ENCODE measurements at places on chromosomes 1 and 21.
A peak's percentile ranks its signal among the peaks of the same experiment; 100 is the strongest.

- DNase-seq: no peak
These were observed 22.3 kb upstream of the SNRPE start for GRCh38 chr1:203839081-203839480.

GRCh38 chr1:229879746-229880145 is 187.3 kb upstream of the GALNT2 start:
- no peak for DNase-seq

DNA sequence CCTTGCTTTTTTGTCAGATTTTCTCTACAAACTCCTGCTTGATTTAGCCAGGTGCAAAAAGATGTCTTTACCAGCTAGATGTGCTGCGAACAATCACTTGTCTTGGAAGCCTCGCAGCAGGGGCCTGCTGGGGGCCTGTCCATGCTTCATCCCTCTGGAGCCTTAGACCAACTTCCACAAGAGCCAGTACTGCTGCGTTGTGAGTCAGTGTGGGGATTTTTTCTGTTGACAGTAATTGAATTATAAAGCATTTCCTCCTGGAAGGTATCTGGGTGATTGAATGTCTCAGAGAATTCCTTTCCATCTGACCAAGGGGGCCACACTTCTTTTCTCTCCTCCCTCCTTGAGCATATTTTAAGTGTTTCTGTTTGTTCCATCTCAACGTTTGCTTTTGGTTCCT is 40.4 kb upstream of the LDLRAP1 start:
- DNase-seq: no peak

DNA sequence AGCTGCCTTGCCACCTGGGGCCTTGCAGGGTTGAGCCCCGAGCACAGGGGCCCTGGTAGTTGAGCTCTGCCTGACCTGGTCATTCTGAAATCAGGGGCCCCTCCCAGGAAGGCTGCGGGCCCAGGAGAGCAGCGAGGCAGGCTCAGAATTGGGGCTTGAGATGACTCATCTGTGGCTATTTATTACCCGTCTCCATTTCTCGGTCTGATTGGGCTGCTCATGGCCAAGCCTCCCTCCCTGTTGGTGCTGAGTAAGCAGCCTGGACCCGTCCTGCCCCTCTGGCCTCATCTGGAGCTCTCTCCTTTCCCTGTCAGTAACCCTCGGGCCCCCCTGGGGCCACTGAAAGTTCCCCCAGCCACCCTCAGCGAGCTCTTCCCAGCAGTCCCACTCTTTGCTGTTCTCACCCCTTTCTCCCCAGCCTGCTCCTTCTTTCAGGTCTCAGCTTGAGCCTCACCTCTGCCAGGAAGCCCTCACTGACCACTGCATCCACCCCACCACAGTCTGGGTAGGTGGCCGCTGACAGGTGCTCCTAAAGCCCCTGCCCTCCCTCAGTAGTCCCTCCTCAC is 11.0 kb upstream of the TNFRSF8 start:
- DNase-seq: peak; percentile 42
